ENCODE measurements at places on chromosomes 2 and 18.

DNA sequence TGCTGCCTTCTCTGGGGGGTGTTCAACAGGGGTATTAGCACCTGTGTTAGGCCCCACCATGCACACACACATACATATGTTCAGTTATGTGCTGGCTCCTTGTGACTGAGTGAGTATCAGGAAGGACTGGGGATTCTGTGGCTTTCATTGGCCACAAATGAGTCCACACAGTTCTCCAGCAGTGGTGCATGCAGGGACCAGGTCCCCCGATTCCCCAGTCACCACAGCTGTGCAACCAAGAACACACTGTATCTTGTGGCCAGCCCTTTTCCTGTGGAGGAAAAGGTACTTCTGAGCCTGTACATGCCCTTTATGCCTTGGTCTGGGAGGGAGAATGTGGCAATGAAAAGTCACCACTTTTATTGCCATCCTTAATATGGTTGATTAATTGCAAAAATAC is 74.9 kb upstream of the KLF7 start:
- DNase-seq, result no peak

DNA sequence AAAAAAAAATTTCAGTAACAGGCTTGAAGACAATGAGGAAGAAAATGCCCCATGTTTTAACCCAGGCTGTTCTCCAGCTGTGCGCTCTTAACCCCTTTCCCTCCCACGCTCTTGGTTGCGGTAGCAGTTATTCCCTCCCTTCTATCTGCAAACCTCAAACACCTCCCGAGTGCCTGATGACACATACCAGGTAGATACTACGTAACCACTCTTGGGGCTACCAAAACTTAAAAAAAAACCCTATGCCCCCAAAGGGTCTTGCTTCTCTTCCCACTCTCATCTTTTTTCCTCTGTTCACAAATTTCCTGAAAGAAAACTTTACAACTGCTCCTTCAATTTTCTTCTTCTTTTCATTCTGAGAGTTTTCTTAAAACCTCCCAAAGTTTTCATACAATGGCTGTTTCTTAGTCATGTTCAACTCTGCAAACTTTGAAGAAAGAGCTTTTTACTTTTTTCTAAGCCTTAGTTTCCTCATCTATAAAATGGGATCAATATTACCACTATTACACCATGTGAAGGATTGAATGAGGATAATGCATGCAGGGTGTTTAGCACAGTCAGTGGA is 4.9 kb upstream of the DRC1 start:
- DNase-seq, result no peak

DNA sequence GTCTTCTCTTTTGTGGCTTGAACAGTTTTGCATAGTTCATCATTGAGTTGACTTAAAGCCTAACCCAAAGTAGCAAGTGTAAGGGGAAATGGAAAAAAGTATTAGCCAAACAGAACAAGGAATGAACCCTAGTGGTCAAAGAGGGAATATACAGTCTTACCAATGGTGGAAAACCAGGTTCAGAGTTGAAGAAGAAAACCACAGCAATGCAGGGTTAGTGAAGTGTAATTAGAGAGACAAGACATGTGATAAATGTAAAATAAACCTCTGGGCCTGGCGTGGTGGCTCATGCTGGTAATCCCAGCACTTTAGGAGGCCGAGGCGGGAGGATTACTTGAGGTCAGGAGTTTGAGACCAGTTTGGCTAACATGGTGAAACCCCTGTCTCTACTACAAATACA is 2.4 kb downstream of the TTN start:
- DNase-seq, result peak; percentile 16

GRCh38 chr18:58080451-58080850 is 36.4 kb downstream of the NEDD4L start:
- DNase-seq, result no peak

DNA sequence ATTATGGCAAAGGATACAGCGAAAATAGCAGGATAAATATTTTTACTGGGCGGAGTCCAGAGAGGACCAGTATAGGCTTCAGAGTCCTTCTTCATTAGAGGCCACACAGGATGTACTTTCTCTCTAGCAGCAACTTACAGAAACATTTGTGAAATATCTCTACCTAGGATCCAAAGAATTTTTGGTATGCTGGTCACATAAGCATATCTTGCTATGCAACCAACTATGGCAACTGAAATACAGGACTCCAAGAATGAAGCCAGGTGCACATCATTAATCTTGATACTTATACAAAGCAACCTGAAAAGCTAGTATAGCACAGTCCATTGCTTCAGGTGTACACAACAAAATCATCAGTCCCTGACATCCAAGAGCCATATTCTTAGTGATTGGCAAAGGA is 59.1 kb upstream of the NABP1 start:
- no peak for DNase-seq

- peak; percentile 34 for DNase-seq
Observed at GRCh38 chr2:200728630-200729029, 83.1 kb upstream of the BZW1 start.

DNA sequence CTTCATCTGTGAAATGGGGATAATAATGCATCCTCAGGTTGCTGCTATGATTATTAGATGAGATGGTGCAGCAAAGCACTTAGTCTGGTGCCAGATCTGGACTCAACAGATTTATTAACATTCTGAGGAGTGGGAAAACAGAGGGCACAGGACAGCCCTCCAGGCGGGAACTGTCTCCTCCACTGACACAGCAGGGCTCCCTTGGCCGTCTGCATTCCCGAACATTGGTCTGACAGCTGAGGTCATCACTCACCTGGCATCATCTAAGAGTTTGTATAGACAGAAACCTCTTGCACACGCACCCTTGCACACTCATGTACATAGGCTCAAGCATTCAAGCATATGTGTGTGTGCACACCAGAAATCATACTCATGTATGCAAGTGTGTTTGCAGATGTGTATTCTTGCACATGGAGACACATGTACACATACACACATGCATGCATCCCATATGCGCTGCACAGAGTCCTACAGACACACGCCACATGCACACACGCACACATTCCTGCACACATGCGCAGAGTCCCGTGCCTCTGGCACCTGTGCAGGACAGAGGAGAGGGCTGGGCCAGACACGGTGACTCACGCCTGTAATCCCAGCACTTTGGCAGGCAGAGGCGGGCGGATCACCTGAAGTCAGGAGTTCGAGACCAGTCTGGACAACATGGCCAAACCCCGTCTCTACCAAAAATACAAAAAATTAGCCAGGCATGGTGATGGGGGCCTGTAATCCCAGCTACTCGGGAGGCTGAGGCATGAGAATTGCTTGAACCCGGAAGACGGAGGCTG is 173.3 kb upstream of the GLI2 start:
- no peak for DNase-seq

DNA sequence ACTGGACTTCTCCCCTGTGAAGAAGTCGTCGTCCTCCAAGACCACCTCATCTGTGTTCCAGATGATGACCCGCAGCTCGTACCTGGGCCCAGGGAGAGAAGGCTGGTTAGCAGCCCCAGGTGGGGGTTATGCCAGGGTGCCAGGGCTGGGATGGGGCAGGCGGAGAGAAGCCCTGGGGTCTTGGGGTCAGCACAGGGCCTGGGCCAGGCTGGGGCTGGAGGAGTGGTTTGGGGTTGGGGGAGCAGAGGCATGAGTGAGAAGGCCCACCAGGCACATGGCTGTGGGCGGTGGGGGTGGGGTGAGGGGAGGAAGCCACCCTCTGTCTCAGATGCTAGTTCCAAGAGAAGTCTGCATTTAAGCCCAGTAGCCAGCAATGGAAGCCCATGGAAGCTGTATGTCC is 15.8 kb downstream of the OTOF start:
- DNase-seq, result no peak

DNA sequence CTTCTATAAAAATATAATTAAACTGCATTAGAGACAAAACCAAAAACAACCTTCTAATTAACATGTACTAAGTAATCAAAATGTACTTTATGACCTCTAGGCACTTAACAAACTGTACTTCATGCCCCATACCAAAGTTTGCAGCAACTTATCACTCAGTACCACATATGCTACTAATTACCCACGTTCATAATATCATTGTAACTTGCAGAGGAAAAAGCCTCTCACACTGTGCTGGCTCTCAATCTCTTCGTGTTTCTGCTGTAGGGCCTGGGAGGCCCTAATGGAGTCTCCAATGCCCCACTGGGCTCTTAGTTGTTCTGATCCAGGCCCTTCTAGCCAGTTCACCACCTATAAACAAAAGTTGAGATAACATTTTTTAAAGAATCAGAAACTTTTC is 82.1 kb upstream of the CCDC141 start:
- no peak for DNase-seq

- no peak for DNase-seq
Observed at GRCh38 chr2:83516503-83516902, 942.6 kb downstream of the SUCLG1 start.

- no peak for DNase-seq
Observed at GRCh38 chr2:117693154-117693553, 121.3 kb upstream of the DDX18 start.

Measured in IMR-90 (cell line).